Stimulated activated CD4-positive, alpha-beta T cell treated with anti-CD3 and anti-CD28 coated beads, TNF-alpha, amount 100 ng/mL, for 1 hour (primary cell): ENCODE measurements at places on chromosomes 6 and 20.

GRCh38 chr20:24040896-24041459 lies 52.4 kb upstream of the GGTLC1 start:
- DNase-seq = no peak

DNA sequence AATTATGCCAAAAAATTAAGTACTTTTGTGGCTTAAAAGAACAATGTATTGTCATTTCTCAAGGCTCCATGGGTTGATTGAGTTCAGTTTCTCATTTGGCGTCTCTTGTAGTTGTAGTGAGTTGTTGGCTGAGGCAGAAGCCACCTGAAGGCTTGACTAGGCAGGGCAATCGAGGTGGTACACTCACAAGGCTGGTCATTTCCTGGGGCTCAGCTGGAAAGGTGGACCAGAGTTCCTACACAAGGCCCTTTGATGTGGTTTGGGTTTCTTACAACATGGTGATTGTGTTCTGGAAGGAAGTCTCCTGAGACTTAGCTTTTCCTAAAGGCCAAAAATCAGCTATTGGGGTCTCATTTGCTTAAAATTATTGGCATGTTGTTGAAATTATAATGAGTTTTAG lies 22.6 kb downstream of the MAS1 start:
- DNase-seq = no peak

- DNase-seq = no peak
These were observed 1.6 kb upstream of the ATP5F1E start for GRCh38 chr20:59033616-59034165.

GRCh38 chr20:50532221-50532620 lies 22.0 kb downstream of the PTPN1 start:
- no peak for DNase-seq

- no peak for DNase-seq
These were observed 219.4 kb upstream of the SSTR4 start for GRCh38 chr20:22815603-22816315.

GRCh38 chr20:59221707-59222252 lies 58.2 kb downstream of the ZNF831 start:
- no peak for DNase-seq

- DNase-seq = no peak
These were observed 15.6 kb downstream of the COMMD7 start for GRCh38 chr20:32727683-32728082.

GRCh38 chr6:146542881-146543210 lies 787 bp upstream of the RAB32 start:
- DNase-seq = no peak

- DNase-seq = peak; percentile 29
These were observed 107.2 kb upstream of the FOXA2 start for GRCh38 chr20:22691369-22692118.

GRCh38 chr6:64334636-64335035 lies 699.0 kb downstream of the PHF3 start:
- DNase-seq = no peak

DNA sequence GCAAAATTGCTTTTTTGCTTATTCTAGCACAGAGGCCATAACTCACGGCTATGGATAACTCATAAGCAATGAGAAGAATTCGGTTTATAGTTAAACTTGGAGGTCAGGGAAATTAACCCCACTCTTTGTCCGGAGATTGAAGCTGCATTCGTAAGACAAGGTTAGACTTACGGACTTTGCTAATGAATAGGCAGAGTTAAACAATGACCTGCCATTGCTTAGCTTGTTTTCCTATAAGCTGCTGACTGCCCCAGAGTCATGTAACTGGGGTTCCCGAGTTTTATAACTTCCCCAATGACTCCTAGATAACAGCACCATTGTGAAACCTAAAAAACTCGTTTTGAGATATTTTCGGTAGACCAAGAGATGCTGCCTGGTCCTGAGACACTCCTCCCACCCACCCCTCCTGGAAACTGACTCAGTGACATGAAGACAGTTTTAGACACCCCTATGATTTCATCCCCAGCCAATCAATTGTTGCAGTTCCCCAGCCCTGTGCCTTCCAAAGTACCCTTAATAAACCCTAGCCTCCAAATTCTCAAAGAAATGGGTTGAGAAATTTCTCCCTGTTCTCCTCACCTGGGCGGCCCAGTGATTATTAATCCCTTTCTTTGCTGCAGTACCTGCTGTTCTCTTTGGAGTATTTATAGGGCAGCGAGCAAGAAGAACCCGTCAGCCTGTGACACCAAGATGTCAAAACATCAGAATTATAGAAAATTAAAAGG lies 33.1 kb upstream of the MCUR1 start:
- no peak for DNase-seq

DNA sequence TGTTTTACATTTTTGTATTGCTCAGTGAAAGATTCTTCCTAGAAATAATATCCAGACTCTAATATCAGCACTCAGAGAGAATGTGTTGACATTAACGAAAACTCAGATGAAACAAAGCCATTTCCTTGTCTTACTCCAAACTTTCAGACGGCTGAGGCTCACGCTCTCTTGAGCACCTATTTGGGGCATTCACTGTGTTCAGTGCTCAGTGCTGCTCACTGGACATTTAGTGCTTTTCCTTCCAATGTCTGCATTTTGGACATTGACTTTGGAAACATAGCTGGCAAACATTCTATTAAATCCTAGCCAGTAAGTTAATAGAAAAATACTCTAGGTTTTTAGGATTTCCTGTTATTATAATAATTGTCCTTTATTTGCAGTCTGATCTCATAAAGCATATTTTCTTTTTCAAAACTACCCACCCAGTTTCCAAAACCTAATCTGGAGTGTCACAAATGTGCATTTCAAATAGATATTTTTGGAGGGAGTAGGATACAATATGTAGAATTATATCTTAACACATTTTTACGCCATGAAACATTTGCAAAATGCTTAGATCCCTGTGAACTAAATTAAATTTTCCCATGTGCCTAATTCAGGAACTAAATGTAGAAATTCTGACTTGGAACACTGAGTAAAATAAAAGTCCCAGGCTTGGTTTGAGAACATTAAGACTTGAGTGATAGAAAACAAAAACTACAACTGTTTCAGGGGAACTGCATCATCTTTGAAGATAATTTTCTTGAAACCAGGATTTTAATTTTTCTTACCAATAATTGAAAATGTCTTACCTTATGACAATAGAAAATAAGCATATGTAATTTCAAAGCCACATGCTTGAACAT lies 91.7 kb upstream of the B3GAT2 start:
- DNase-seq = no peak

GRCh38 chr6:33439956-33440648 lies 14.3 kb upstream of the ZBTB9 start:
- no peak for DNase-seq

- DNase-seq = no peak
These were observed 62.5 kb downstream of the CEBPB start for GRCh38 chr20:50253101-50253500.

- no peak for DNase-seq
These were observed 63.2 kb downstream of the ASXL1 start for GRCh38 chr20:32421290-32421689.

GRCh38 chr6:38118791-38119365 lies 299.4 kb downstream of the ZFAND3 start:
- no peak for DNase-seq

DNA sequence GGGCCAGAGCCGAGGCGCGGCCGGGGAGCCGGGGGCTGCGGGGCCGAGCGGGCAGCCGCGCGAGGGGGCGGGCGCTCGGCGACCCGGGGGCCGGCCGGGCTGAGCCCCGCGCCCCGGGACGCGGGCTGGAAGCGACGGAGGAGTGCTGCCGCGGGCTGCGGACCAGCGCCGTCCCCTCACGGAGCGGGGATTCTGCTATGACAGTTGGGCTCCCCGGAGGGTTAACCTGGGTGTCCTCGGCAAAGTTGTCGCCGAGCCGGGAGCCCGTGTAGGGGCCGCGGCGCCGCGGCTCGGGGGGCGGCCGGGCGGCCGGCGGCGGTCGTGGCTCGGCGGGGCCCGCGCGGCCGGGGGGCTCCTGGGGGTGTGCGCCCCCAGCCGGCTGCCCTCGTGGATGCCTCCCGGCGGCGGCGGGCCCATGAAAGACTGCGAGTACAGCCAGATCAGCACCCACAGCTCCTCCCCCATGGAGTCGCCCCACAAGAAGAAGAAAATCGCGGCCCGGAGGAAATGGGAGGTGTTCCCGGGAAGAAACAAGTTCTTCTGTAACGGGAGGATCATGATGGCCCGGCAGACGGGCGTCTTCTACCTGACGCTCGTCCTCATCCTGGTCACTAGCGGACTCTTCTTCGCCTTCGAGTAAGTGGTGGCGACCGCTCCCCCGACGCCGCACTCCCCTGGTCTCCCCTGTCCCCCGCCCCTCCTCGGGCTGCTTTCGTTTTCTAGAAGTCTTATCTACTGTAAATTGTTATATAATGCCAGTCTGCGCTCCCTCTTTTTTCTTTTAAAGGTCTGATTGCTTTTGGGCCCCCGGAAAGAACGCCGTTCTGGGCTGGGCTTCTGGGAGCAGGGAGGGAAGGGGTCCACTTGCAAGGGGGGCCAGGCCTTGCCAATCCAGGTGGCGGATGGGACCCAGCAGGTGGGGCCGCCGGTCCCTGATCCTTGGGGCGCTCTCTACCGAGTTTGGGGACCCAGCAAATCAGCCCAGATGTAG lies 936 bp downstream of the ZDHHC14 start:
- DNase-seq = no peak

GRCh38 chr6:71289802-71290175 lies 1.2 kb downstream of the OGFRL1 start:
- DNase-seq = no peak

- no peak for DNase-seq
These were observed 148.3 kb upstream of the AFDN start for GRCh38 chr6:167678102-167679101.

DNA sequence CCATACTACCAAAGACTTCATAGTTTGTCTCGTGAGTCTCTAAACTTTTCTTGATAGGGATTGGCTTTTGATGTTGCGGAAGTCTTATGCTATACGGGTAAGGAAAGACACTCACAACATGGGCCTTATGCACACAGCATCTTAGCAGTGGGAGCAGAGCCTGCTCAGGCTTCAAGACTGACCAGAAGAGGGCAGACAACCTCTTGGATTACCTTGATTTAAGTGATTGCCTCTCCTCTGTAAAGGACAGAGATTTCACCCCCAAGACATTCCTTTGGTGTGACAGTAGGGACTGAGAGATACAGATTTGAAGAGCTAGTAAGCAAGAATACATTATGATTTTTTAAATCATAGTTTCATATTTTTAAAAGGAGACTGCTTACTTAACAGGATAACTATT lies 71.0 kb upstream of the SAMD3 start:
- DNase-seq = no peak

DNA sequence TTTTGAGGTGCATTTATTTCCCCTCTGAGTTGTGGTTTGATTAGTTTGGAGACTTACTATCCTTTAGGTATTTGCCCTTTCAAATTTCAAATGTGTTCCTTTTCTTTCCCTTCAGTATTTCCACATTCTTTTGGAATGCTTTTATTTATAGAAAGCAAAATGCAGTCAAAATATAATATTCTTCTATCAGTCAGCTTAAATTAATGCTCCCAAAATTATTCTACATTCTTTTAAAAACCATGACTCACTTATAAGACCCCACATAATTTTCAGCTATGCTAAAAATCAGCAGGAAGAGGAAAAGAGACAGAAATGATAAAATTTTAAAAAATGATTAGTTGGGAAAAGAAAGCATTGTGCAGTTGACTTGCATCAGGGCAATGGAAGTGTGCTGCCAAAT lies 180.0 kb upstream of the SMLR1 start:
- no peak for DNase-seq

GRCh38 chr6:88298066-88298845 lies 132.1 kb upstream of the CNR1 start:
- no peak for DNase-seq

DNA sequence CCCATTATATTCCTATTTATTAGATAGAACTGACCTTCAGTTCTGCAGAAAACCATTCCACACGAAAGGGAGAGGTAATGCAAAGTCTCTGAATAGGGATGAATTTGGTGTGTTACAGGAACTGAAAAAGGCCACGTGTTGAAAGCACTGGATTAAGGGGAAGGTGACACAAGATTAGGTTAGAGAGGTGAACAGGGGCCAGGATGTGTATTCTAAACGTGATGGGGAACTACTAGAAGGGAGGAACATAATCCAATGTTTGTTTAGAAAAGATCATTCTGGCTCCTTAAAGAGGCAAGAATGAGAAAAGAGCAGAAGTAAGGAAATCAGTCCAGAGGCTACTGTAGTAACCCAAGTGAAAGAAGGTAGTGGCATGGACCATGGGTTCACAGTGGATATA lies 6.3 kb upstream of the ZKSCAN8 start:
- DNase-seq = no peak

DNA sequence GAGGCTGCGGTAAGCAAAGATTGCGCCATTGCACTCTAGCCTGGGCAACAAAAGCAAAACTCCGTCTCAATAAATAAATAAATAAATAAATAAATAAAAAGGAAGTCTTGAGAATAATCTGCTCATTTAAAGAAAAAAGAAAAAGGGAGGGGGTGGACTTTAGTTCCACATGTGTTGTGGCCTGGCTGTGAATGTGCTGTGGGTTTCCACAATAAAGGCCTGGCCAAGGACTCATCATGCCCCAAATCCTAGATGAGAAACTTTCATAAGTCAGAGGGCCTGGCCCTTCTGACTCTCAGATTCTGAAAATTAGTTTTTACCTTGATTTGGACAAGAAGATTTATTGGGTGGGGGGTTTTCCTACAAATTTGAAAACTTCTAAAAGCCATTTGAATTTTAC lies 48.4 kb downstream of the RIOK1 start:
- DNase-seq = no peak

DNA sequence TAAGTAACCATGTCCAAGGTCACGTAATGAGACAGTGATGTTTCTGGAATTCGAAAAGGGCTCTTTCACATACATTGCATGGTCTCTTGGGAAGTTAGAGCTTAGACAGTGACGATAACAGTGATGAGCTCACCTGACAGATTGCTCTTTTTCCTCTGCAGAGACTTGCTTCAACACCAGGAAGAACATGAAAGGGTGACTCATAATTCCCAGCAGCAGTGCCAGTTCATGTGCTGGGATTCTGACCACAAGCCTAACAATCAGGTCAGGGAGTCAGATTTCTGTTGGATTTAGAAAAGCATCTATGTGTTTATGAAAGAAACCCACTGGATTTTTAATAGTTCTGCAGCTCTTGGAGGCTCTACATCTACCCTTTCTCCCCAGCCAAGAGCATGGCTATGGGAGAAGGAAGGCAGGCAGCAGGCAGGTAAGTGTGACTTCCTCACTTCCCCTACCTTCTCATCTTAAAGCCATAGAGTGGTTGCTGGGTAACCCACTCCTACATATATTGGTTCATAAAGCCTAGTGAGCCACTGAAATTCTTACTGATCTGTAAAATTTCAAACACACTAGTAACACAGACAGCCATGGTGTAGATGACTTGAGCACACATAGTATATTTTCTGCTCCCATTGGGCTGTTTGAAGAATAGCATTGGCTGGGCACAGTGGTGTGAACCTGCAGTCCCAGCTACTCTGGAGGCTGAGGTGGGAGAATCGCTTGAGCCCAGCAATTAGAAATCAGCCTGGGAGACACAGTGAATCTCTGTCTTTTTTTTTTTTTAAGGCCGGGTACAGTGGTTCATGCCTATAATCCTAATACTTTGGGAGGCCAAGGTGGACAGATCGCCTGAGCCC lies 44.4 kb upstream of the LOC128125822 start:
- DNase-seq = no peak
